K562 (cell line): ENCODE measurements at places on chromosomes 5 and 9. TPM values are rescaled to one million over a fixed set of nuclear protein-coding genes. Genes with fewer than 3 reads are reported as not detected.

DNA sequence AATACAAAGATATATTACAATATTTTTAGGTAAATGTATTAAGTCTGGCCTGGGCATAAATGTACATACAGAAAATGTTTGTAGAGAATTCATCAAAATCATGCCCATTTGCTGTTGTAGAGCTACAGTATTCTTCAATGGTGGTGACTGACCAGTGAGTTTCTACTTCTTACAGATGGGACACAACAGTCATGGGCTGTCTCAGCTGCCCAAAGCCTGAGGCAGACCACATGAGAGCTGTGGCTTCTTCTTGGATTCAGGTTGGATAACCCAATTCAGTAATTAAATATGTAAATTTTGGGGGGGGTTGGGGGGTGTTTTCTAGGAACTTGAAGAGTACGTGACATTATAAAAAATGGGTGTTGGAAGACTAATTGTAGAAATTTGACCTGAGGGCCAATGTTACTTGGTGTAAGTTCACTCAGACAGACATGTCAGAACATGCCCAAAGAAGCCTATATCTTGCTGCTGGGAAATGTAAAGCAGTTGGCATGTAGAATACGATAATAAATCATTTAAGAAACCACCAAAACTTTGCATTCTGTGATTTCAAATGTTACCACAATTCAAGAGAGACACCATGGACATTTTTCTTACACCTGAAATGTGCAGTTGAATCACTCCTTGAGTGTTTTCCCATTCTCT lies 17.9 kb downstream of the STARD4 start:
- DNase-seq, result no peak

GRCh38 chr9:16640649-16641048 lies 229.8 kb downstream of the BNC2 start:
- no peak for DNase-seq

DNA sequence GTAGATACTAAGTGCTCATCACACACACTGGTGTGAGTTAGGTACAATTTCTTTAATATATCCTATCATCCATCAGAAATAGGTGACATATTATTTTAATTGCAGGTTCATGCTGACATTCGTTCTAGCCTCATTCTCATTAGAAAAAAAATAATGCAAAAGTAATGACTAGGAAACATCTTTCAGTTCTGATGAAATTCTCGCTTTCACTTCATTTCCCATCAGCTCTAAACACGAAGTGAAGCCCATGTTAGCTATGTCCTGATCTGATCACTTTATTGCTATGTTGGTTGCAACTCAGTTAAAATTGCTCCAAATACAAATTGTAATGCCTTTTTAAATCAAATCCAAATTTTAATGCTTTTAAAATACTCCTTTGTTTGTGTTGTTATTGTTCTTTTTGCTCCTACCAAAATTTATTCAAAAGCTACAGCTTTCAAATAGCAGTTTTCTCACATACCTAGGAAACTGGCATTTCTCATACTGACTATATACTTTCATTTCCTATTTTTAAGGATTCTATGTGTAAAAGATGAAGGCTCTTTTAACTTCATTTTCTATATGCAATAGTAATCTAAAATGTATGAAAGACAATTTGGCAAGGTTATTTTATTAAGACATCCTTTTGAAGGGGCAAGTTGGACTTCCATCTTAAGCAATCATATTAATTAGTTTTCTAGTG lies 1237.8 kb upstream of the ACO1 start:
- DNase-seq, result no peak

GRCh38 chr5:78377056-78377717 lies 16.8 kb downstream of the SCAMP1 start:
- DNase-seq, result no peak

GRCh38 chr9:33946779-33947535 lies 101.7 kb downstream of the UBAP2 start:
- no peak for DNase-seq

- peak; percentile 55 for DNase-seq
Measured at GRCh38 chr5:149961957-149962409, 1.4 kb downstream of the SLC26A2 start.

Gene FXN
- polyA plus RNA-seq, result 29.3 and 30.3 TPM in 2 replicates

Gene TNFSF8
- not detected in 2 replicates for polyA plus RNA-seq

Gene LRRC70
- polyA plus RNA-seq, result 0.24 and 0.53 TPM in 2 replicates

Gene HAND1
- not detected in 2 replicates for polyA plus RNA-seq

Gene CDH9
- polyA plus RNA-seq, result not detected in 2 replicates

Gene SQSTM1
- 64.0 and 70.7 TPM in 2 replicates for polyA plus RNA-seq

Gene KCNMB1
- not detected in 2 replicates for polyA plus RNA-seq
